Activated T-helper 9 cell treated with anti-CD3 and anti-CD28 coated beads, Interleukin-2, amount 50 U/mL, for 16 hours (primary cell): ENCODE measurements at places on chromosomes 11 and 22.

DNA sequence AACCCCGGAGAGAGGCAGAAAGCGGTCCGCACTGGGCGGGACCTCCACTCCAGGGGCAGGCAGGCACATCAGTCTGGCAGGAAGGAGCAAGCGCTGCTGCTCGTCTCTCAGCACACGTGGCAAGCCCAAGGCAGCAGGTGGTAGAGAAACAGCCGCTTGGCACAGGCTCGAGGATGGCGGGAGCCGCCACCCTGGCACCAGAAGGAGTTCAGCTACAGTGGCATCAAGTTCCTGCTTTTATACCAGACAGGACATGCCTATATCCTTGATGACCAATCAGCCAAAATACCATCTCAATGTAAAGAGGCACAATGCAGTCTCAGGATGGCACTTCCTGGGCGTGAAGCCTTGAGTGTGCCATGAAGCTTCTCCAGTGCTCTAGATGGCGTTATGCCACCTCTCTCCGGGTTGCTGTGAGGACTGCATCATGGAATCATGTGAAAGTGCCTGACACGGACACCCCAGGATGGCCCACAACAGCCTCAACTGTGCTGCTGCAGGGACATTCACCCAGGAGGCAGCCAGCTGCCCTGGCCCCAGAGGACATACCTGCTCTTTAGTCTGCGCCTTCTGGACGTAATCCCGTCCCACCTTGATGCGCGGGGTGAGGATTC lies 64.8 kb downstream of the APOL1 start:
- no peak for DNase-seq

GRCh38 chr11:130691581-130691980 lies 224.7 kb downstream of the SNX19 start:
- no peak for DNase-seq

GRCh38 chr11:68855205-68855981 lies 13.7 kb upstream of the CPT1A start:
- DNase-seq, result no peak

GRCh38 chr11:123653483-123653826 lies 969 bp downstream of the SCN3B start:
- DNase-seq, result no peak

GRCh38 chr11:11976481-11977127 lies 31.8 kb downstream of the DKK3 start:
- no peak for DNase-seq

DNA sequence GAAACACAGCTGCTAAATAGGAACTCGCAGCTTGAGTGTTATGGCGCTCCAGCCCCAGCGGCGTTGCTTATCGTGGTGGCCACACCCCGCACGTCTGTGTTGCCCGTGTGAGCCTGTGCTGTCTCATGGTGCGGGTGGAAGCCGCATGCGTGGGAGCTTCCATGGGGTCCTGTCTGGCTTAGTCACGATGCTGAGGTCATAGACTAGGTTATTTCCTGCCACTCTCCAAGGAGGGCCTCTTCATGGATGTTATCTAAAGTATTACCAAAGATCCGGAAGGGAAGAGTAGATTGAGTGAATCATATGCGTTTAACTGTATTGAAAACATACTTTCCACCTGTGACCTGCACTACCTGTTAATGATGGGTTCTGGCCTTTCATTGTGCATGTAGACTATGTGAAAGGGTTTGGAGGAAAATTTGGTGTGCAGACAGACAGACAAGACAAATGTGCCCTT lies 21.7 kb downstream of the CTTN start:
- no peak for DNase-seq

GRCh38 chr11:36492724-36493304 lies 17.3 kb downstream of the TRAF6 start:
- DNase-seq, result no peak

DNA sequence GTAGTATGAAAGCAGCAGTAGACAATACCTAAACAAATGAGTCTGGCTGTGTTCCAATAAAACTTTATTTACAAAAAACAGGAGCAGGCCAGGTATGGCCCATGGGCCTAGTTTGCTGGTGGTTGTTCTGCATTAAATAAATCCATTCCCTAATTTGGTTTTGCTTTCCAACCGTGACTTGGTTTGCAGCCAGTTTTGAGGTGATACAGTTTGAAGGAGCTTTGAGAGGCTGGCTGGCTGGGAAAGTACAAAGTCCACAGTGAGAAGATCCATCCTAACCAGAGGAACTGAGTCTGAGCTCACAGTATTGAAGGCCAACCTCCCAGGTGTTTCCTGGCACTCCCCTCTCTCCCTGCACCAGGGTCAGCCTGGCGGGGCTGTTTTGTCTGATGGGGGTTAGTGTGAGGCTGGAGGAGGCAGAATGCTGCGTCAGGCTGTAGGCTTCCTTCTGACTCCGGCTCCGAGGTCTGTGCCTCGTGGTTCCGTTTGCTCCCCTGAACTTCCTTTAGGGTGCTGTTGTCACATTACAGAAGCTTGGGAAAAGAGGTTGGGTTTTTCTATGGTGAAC lies 129.5 kb downstream of the MICAL2 start:
- DNase-seq, result no peak

GRCh38 chr22:49934891-49935557 lies 16.6 kb downstream of the CRELD2 start:
- DNase-seq, result peak; percentile 86

GRCh38 chr11:90822996-90823395 lies 600.1 kb upstream of the CHORDC1 start:
- DNase-seq, result no peak

GRCh38 chr11:108838102-108838791 lies 173.4 kb downstream of the DDX10 start:
- no peak for DNase-seq

- DNase-seq, result no peak
These were observed 10.2 kb upstream of the P4HA3 start for GRCh38 chr11:74321487-74322188.

DNA sequence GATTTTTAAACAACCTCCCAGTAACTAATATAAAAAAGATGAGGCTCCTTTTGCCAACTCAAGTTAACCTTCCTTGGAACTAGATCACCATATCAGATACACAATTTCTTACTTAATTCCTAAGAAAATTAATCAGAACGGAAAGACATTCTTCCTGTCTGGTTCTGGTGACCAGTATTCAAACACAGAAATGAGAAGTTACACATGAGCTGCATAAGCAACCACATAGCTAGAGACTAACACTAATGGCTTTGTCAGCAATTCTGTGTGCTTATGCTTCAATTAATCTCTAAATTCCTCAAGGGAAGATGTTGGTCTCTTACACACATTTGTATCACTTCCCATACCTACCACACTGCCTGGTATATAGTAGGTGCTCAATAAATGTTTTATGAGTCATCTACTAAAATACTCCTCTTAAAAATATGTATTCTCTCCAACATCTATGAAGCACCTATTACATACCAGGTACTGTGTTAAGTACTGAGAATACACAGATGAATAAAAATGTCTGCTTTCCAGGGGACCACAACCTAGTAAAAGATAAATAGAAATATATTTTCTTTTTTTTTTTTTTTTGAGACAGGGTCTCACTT lies 54.5 kb downstream of the GAB2 start:
- DNase-seq, result no peak

DNA sequence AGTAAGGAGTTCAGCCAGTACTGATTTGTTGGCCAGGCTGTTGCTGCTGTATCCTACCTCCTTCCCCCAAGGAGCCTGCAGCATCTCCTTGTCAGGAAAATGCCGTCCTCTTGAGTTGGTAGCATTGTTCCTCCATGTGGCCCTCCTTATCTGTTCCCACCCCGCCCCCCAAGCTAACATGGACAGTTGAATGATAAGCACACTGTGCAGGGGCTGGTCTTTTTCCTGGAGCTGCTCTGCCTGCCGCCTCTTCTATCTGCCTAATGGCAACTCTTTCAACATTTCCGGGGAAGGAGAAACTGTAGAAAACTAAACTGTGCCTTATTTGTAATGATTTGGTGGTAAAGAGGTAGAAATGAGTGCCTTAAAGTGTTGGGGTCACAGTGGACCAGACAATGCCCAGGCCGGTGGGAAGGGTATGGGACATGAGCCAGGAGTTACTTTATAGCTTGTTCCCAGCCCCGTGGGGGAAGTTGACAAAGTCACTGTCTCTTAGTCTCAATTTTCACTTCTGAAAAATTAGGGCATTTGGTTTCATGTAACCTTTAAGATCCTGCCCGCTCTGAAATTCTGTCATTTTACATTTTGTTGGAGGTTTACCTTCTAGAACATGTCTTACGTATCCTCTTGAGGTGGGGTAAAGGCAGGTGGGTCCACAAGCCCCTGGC lies 4.5 kb downstream of the FAM118A start:
- DNase-seq, result no peak

DNA sequence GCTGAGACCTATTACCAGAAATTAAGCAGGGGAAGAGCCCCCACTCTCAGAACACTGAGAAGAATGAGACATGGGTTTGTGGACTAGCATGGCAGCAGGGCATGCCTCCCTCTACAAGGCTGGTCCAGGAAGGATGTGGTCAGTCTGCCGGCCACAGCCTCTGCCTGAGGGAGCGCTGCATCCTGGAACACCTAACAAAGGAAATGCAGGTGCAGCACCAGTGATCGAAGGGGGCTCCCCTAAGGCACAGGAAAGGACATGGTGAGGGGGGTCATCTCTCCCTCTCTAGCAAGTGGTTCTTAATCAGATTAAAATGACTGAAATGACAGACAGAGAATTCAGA lies 40.6 kb upstream of the ARL14EP start:
- no peak for DNase-seq

- DNase-seq, result no peak
These were observed 51.0 kb downstream of the MIAT start for GRCh38 chr22:26708256-26709009.

DNA sequence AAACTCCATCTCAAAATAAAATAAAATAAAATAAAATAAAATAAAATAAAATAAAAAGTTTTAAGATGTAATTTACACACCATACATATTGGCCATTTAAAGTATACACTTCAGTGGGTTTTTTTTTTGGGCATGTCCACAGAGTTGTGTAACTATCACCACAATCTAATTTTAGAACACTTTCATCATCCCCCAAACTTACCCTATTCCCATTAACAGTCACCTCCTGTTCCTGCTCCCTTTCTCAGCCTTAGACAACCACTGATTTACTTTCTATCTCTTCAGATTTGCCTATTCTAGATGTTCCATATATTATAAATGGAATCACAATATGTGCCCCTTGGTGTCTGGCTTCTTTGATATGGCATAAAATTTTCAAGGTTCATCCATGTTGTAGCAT lies 4.6 kb upstream of the ACER3 start:
- DNase-seq, result no peak

GRCh38 chr11:116865696-116866095 lies 28.3 kb upstream of the APOA1 start:
- no peak for DNase-seq

- no peak for DNase-seq
These were observed 13.2 kb upstream of the TMPRSS6 start for GRCh38 chr22:37122598-37123180.

- DNase-seq, result peak; percentile 12
These were observed 11.8 kb downstream of the TUB start for GRCh38 chr11:8092587-8093424.

- DNase-seq, result peak; percentile 9
These were observed 639 bp downstream of the CRY2 start for GRCh38 chr11:45847911-45848316.

DNA sequence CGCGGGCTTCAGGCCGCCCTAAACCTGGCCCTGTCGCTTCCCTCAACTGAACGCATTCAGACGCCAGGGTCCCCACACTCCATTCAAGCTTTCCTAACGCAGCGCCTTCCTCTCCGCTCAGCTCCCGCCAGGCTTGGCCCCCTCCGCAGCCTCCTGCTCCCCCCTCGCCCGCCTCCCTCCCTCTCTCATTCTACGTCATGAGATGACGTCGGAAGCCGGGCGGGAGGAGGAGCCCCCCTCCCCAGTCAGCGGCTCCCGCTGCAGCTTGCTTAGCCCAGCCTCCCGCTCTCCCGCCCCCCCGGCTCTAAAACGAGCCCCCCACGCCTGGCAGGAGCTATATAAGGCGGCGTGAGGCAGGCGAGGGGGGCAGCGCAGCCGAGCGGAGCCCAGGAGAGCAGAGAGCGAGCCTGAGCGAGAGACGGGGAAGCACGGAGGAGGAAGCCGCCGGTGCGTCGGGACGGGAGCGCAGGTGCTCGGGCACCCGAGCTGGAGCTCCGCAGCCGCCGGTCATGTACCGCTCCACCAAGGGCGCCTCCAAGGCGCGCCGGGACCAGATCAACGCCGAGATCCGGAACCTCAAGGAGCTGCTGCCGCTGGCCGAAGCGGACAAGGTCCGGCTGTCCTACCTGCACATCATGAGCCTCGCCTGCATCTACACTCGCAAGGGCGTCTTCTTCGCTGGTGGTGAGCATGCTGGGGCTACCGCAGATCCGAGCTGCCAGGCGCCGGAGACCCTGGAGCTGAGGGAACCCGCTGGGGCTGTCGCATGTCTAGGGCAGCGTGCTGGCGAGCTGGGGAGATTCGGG lies at the start of gene NPAS4:
Gene NPAS4, plus strand, starts transcription at position 365 of the 806 bp plus-strand sequence. Its CDS starts 145 bp downstream, at position 510.
- no peak for DNase-seq

DNA sequence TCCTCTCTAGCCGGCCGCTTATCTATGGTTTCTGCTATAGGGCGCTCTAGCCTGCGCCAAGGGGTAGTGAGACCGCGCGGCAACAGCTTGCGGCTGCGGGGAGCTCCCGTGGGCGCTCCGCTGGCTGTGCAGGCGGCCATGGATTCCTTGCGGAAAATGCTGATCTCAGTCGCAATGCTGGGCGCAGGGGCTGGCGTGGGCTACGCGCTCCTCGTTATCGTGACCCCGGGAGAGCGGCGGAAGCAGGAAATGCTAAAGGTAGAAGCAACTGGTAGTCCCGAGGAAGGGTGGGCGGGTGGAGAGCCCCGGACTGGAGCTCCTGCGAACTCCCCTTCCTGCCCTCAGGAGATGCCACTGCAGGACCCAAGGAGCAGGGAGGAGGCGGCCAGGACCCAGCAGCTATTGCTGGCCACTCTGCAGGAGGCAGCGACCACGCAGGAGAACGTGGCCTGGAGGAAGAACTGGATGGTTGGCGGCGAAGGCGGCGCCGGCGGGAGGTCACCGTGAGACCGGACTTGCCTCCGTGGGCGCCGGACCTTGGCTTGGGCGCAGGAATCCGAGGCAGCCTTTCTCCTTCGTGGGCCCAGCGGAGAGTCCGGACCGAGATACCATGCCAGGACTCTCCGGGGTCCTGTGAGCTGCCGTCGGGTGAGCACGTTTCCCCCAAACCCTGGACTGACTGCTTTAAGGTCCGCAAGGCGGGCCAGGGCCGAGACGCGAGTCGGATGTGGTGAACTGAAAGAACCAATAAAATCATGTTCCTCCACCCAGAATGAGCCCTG lies at the start of the genes LBHD1 and UQCC3:
Gene LBHD1, minus strand, starts transcription at position 660 of the 782 bp plus-strand sequence. CDS start 2,236 bp downstream, outside the sequence.
Gene UQCC3, plus strand, starts transcription at position 66 of the 782 bp plus-strand sequence. Its CDS starts 73 bp downstream, at position 139.
- peak; percentile 54 for DNase-seq

GRCh38 chr11:84408946-84409411 lies 1122.8 kb upstream of the CCDC90B start:
- DNase-seq, result no peak

DNA sequence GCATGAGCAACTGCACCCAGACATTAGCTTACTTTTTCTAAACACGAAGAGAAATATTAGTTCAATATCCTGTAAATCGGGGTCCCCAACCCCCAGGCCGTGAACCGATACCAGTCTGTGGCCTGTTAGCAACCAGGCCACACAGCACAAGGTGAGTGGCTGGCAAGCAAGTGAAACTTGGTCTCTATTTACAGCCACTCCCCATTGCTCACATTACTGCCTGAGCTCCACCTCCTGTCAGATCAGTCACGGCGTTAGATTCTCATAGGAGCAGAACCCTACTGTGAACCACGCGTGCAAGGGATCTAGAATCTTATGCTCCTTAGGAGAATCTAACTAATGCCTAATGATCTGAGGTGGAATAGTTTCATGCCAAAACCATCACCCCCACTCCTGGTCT lies 27.8 kb upstream of the DEPDC7 start:
- no peak for DNase-seq
